ENCODE measurements at places on chromosomes 1 and 21.

DNA sequence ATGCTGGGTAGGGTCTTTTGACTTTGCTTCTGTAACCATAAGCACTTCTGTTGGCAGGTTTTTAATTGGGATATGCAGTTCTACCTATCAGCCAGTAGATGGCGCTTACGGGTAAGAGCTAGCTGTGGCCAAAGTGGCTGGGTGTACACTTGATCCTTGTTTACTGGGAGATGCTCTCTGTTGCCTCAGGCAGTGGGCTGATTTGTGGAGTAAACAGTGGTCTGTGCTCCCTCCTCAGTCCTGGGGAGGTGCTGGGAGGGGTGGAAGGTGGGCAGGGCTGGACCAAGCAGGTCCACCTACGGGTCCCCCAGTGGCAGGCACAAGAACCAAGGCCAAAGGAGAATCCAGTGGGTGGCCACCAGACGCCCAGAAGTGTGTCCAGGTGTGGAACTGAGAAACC lies 43.4 kb downstream of the RALGPS2 start:
- peak; percentile 31 for DNase-seq

DNA sequence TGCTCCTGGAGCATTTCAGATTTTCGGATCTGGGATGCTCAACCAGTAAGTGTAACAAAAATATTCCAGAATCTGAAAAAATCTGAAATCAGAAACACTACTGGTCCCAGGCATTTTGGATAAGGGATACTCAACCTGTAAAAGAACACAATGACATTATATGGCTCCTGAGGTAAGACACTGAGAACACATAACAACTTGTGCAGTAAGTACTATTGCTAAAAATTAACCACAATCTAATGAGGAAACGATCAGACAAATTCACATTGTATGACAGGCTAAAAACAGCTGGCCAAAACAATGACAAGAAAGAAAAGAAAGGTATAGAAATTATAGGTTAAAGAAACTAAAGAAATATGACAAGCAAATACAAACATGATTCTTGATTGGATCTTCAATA lies 54.9 kb downstream of the LTN1 start:
- no peak for DNase-seq

DNA sequence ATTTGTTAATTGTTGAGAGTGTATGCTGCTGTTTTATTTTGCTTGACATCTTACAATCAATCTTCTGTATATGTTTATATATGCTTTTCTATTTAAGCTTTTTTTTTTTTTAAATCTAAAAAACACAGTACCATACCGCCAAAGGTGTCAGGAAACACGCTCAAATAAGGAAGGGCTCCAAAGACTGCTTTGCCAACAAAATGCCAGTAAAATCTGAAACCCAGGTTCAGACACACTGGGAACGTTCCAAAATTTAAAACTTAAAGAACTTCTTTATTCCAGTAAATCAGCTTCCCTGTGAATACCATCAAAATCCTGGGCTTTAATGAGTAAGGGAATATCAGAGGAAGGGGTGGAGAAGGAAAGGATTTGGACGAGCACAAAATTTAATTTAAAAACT lies 87.3 kb downstream of the SIM2 start:
- no peak for DNase-seq

- no peak for DNase-seq
Measured at GRCh38 chr1:116408803-116409720, 36.0 kb downstream of the ATP1A1 start.

All from Ammon's horn (tissue), 1 donor.